ENCODE measurements at places on chromosomes 1 and 21.

- no peak for DNase-seq
Measured at GRCh38 chr1:214844319-214844718, 238.2 kb upstream of the KCNK2 start.

DNA sequence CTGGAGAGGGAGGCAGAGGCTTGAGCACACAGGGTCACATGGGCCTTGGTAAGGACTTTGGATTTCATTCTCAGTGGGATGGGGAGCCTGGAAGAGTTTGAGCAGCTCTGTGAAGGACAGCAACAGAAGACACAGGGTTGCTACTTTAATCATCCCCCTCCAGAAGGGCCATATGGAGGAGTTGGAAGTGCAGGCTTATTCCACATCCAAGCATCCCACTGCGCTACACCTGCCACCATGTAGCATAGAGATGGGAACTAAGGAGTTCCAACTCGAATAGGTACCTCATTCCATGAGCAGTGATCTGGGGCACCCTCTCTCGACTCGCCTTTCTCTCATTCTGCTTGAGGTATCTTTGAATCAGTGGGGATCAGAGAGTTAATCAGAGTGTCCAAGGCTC, 54.0 kb upstream of the CTTNBP2NL start:
- no peak for DNase-seq

DNA sequence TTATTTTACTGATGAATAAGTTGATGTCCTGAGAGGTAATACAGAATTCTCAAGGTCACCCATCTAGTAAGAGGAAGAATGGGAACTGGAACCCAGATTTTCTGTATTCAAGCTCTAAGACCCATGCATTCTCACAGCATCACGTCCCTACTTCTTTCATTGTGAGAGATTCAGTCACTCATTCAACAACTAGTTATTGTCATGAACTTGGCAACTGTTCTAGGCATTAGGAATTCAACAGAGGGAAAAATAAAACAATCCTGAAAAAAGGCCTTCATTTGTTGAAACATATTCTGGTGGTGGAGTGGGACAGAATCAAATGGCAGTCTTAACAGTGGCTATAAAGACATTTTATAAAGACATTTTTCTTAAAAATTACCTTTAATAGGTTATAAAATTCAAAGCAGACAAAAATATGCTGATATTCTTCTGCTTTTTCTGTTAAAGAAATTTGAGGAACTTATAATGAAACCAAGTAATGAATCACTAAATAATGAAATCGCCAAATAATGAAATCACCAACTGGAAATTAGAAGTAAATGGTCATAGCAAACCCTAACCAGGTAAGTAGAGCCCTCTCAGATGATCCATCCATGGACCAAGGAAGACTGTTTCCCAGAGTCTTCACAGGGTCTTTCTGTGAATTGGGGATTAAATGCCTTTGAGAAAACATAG, 136.5 kb upstream of the DPYD start:
- no peak for DNase-seq

DNA sequence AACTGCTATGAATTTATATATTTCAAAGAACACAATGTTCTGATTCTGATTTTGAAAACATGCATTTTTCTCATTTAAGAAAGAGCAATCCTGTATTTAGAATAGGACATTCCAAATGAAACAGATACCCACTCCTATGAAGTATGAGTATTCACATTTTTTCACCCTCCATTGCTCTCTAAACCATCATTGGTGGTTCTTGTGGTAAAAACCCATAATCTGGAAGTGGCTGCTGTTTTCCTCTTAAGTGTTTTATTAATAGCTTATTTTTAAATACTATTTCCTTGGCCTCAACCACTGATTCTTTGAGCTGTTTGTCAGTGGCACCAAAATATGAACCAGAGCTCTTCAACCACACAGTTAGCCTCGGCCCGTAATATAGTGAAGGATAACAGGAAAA, 60.0 kb upstream of the ADAM30 start:
- DNase-seq, result no peak

DNA sequence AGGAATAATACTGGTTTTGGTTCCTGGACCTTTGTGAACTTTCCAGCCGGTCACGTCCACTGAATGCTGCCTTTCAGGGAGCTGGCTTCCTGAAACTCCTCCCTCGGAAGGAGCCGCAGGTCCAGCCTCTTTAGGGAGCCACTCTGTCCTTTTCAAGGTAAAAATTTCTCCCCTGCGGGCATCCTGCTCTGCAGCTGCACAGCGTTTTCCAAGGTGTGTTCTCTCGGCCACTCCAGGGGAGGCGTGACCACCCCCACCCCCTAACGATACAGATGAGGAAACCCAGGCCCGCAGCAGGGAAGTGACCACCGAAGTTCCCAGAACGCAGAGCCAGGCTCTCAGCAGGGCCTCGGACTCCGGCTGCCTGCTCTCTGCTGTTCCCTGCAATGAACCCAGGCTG, 21.5 kb downstream of the PADI2 start:
- no peak for DNase-seq

- no peak for DNase-seq
Measured at GRCh38 chr1:38587766-38588165, 271.8 kb downstream of the RRAGC start.

GRCh38 chr1:203325026-203325417, 19.7 kb downstream of the BTG2 start:
- DNase-seq, result peak; percentile 77

- DNase-seq, result no peak
Measured at GRCh38 chr1:8311068-8311718, 6.7 kb upstream of the SLC45A1 start.

GRCh38 chr1:228091084-228091483, 8.6 kb downstream of the ARF1 start:
- DNase-seq, result no peak

GRCh38 chr1:222918801-222919477, 104.1 kb downstream of the DISP1 start:
- DNase-seq, result no peak

DNA sequence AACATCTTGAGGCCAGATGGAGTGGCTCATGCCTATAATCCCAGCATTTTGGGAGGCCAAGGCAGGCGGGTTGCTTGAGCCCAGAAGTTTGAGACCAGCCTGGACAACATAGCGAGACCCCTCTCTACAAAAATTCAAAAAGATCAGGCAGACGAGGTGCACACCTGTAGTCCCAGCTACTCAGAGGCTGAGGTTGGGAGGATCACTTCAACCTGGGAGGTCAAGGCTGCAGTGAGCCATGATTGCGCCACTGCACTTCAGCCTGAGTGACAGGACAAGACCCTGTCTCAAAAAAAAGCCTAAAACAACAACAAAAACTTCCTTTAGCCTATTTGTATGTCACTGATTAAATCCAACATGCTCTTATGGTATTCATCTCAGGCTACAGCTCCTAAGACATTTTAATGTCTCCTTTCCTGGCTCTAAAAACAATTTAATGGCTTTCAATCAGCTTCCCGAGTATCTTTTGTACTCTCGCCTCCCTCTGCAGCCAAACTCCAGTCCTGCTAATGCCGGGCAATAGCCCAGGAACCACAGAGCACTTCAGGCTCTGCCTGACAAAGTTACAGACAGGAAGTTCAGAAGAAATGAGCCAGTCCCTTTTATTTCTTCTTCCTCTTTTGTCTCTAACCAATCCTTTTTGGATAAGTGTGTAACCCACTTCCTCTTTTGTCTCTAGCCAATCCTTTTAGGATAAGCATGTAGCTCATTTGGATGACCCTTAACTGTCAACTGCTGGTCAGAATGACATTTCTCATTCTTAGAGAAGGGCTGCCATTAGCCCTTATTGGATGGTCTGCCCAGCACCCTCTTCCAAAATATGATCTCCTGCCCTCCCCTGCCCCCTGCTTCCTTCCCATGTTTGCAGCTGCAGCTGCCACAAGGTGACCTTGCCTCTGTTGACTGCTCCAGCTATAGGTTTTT, 6.6 kb upstream of the DOP1B start:
- DNase-seq, result no peak

DNA sequence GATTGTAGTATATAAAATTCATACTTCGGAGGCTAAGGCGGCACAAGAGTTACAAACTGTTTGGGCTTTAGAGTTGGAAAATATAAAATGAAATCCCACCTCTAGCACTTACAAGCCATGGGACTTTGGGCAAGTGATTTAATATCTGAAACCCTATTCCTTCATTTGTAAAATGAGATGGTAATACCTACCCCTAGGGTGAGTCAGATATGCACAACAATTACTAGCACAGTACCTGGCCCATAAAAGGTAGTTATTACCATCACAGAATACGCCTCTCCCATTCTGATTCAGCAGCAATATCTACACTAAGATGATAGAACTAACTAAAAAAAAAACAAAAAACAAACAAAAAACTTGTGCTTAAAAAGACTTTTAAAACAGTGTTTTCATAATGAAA, 3.5 kb downstream of the KLHL12 start:
- DNase-seq, result no peak

DNA sequence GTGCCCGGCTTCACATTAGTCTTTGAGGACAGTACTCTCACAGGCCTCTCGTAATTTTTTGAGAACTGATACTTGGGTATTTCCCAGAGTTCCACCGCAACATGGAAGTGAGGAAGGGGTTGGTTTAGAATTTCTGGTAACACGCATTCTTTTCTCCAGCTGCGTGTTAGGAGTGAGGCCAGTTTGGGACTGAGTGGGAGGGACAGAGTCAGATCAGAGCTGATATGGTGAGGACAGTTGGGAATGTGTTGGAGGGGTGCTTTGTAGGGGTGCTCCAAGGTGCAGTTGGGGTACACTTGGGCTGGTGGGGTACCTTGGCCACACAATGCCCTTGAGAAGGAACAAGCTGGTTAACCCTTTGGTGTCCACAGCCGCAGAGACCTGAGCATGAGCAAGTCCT, 6.7 kb downstream of the FBXO6 start:
- DNase-seq, result no peak

DNA sequence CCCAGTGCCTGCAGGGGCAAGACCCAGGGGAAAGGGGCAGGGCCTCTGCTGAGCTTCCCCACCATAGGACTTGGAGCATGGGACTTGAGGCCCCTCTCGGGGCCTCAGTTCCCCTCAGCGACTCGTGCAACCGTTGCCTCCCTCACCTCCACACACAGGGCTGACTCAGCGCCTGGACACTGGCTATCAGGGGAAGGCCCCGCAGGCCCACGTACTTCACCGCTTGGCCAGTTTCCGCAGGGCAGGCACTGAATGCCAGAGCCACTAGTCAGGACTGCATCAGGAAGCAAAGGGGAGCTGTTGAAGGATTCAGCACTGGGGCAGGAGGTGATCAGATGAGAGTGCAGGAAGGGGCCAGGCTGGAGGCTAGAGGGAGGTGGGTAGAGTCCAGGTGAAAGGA, 15.5 kb upstream of the FAM131C start:
- no peak for DNase-seq

GRCh38 chr21:20661246-20661645, 337.0 kb upstream of the NCAM2 start:
- no peak for DNase-seq

- DNase-seq, result no peak
Measured at GRCh38 chr1:155929057-155929456, 5.2 kb downstream of the KHDC4 start.

GRCh38 chr1:159914252-159915018, 10.9 kb downstream of the TAGLN2 start:
- DNase-seq, result no peak

- no peak for DNase-seq
Measured at GRCh38 chr1:231688989-231689388, 62.4 kb downstream of the DISC1 start.

DNA sequence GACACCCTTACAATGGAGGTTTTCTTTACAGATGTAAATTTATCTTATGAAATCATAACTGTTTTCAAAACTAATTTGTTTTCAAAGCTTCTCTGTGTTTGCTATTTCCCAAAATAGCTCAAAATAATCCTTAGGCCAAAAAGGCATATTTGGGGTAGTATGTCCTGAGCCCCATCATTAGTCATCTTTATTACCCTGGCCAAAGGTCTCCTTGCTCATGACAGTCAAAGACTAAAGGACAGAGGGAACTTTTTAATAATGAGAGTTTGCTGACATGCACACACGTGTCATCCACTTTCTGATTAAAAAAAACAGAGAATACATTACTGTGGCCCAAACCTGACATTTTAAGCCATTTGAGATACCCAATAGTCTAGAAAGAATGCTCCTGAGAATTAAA, 221.9 kb upstream of the DUSP10 start:
- no peak for DNase-seq

- DNase-seq, result no peak
Measured at GRCh38 chr1:112267929-112268328, 128.1 kb upstream of the CTTNBP2NL start.

DNA sequence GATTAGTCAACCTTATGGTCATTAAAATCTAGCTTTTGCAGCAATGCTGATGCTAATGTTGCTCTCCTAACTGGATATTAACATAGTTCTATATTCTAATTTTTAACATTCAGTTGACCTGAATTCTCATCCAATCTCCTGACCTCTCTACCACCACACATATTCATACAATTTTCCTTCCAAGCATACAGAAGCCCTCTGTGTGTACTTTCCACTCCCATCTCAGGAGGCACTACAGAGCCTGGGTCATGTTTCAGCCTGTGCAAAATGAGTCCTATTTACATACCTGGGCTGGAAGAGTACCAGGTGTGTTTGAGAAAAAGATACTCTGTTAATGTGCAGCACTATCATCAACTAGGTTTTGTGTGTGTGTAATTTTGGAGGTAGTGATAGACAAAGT, 486.3 kb downstream of the NEGR1 start:
- DNase-seq, result no peak

DNA sequence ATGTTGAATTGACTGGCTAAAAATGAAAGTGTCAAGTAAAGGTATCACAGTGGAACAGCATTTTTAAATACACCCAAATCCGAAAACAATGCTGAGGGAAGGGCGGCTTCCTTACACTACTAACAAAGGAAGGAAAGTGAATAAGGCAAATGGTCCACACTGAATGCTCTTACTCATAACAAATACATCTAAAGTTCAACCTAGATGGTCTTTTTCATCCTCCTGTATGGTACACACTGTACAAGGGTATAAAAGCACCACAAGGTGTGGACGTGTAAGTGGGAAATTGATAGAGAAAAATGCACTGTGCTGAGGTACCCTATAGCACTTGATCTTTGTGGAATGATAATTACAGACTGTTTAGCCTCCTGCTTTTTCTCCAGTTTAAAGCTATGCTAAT, 7.1 kb upstream of the PALMD start:
- DNase-seq, result no peak

- DNase-seq, result no peak
Measured at GRCh38 chr1:23726686-23727085, 16.6 kb upstream of the ELOA start.

- no peak for DNase-seq
Measured at GRCh38 chr1:147771226-147772125, 11.1 kb upstream of the GJA5 start.

- no peak for DNase-seq
Measured at GRCh38 chr1:227775841-227776240, 39.6 kb upstream of the PRSS38 start.
